ENCODE measurements at places on chromosomes 4 and X.

DNA sequence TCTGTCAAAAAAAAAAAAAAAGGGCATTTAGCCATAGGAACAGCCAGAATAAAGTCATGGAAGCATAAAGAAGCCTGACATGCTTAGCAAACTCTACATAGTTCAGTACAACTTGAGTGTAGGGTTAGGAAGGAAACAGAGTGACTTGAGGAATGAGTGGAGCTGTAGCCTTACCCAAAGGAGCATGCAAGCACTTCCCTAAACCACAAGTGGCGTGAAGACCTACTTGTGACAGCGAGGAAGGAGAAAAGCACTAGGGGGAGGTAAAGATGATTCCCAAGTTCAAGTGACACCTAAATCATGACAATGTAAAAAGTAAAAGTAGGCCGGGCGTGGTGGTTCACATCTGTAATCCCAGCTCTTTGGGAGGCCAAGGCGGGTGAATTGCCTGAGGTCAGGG, 21.8 kb upstream of the IQSEC2 start:
- DNase-seq: no peak

GRCh38 chrX:41739871-41740270, 15.9 kb downstream of the GPR82 start:
- DNase-seq: no peak

DNA sequence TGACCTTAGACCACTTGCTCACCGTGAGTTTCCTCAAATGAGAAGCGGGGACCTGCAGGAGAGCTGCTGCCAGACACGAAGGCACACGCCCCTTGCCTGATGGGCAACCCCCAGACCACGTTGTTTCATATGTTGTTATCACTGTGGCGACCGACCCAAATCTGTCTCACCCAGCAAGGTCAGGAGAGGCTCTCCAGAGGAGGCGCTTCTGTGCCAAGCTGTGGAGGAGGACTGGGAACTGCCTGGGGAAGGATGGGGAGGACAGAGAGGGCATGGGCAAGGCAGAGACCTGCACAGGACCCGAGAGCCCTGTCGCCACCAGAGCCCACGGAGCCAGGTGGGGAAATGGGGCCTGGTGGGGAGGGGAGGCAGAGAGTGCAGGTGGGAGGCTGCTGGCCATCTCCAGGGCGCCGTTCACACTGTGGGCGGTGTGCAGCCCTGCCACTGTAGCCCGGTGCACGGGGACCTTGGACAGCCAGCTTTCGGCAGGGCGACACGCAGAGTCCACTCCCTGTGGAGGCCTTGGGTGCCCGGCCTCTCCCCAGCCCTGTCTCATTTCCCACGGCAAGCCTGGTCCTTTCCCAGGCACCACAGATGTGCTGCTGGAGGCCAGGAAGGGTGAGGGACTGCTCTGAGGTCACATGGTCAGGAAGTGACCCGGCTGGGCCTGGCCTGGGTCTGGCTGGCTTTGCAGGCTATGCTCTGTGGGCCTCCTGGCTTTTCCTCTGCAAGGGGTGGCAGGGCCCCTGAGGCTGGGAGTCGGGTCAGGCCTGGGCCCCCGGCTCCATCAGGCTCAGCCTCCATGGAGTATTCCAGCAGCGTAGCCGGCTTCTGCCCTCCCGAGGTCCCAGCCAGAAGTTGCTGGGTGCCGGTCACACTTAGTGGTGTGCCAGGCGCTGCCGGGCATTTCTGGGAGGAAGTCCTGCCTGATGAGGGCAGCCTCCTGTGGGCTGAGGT, 3.2 kb downstream of the HTRA3 start:
- DNase-seq: no peak

GRCh38 chrX:77768787-77769186, 17.2 kb downstream of the ATRX start:
- DNase-seq: no peak

DNA sequence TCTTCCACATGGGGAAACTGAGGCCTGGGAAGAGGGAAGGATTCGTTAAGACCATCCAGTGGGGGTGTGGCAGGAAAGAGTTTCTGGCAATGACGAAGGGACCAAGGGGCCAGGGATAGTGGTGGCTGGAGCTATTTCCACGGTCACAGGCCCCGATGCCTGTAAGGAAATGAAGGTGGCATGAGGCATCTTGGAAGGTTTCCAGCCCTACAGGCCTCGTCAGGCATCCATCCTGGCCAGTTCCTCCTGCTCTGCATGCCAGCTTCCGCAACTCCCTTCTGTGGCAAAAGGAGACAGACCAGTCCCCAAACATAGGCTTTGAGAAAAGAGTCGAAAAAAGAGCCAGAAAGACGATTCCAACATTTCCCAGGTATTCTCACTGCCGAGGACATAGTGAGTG, 9.2 kb upstream of the C4orf50 start:
- no peak for DNase-seq

- DNase-seq: no peak
Measured at GRCh38 chr4:120291541-120291940, 224.9 kb upstream of the MAD2L1 start.

DNA sequence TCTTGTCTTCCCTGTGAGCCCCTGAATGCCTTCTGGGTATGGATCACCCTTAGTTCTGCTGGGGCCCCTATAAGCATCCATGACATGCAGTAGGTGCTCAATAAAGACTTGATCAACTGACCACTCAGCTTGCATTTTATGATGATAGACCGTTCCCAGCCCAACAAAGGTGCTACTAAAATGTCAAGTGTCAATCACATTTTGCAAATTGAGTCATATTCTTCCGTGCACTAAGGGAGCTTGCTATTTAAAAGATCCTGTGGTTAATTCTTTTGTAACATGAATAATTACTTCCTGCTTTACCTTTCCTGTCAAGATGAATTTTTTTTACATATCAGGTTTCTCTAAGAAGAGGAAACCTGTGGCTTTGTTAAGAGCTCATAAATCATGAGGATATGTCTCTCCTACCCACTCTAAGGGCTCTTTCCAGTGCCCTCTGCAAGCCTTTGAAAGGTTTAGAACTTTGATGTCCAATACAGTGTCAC, 47.6 kb downstream of the SH3KBP1 start:
- DNase-seq: no peak

Measured in stimulated activated CD8-positive, alpha-beta memory T cell treated with anti-CD3 and anti-CD28 coated beads, Interleukin-15, amount 100 ng/mL, for 4 hours (primary cell).